ENCODE measurements at places on chromosomes 12 and 14. TPM values are rescaled to one million over a fixed set of nuclear protein-coding genes. Genes with fewer than 3 reads are reported as not detected.
A peak's percentile ranks its signal among the peaks of the same experiment; 100 is the strongest.

Gene RIMKLB
- 8.6 TPM for total RNA-seq

Gene ASIC1
- total RNA-seq, result 14.3 TPM

DNA sequence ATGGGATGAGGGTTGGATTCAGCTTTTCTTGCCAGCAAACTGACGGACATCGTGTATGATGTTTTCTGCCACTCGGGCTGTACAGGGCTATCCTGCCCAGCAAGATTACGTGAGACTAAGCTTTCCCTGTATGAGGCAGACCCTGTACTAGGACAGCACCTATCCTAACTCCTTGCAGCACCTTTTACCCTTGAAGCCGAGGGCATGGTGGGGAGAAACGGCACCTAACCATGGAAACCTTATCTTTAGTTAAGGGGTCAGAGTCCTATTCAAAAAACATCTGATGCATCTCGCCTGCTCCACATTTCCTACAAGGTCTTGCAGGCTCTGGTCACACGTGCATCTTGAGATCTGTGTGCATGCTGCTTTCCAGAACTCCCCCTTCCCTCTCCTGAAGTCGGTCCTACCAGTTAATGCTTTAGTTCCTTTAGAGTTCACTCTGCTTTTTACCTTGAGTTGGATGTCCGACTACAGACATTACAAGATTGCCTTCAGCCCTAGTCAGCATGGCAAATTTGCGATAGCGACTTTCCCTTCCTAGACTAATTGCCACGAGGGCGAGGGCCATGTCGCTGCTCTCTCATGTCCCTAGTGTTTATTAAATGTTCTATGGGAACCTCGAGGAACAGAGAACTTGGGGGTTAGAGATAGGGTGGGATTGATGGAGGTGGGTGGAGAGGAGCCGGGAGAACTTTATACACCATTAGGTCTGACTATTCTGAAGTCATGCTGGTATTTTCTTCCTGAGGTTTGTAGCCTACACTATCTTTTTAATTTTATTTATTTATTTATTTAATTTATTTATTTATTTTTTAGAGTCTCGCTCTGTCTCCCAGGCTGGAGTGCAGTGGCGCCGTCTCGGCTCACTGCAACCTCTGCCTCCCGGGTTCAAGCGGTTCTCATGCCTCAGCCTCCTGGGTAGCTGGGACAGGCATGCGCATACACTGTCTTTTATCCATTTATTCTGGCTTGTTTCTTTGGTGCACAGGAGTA, 6.6 kb downstream of the RAN start:
- DNase-seq, result no peak
- no peak overlapping the region for H3K27ac ChIP-seq
- no peaks in the 10 kb centered on the region for H3K27me3 ChIP-seq
- peaks cover 42% of the 10 kb centered on the region for H3K36me3 ChIP-seq

GRCh38 chr14:58414845-58415244, 12.5 kb downstream of the TIMM9 start:
- no peak for DNase-seq
- H3K36me3 ChIP-seq, result peaks cover 55% of the 10 kb centered on the region
- no peak overlapping the region for H3K27ac ChIP-seq
- H3K27me3 ChIP-seq, result no peaks in the 10 kb centered on the region
- H3K4me3 ChIP-seq, result no peak overlapping the region
- H3K4me1 ChIP-seq, result peaks cover 24% of the 10 kb centered on the region

DNA sequence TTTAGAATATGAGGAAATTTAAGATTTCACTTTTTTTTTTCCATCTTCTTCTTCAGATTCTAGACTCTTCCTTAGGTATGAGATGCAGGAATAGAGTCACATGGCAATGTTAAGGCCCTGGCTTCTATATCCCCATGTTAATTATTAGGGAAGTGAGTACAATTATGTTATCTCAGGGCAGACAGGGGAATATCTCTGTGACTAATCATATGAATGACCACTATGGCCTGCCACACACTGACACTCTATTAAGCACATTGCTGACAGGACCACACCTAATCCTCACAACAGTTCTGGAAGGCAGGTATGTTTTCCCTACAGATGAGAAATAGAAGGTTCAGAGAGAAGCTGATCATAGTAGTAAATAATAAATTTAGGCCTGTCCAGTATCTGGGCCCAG, 69.4 kb upstream of the PTPRQ start:
- no peaks in the 10 kb centered on the region for H3K27me3 ChIP-seq
- H3K4me3 ChIP-seq, result no peak overlapping the region
- no peaks in the 10 kb centered on the region for H3K36me3 ChIP-seq
- H3K27ac ChIP-seq, result no peak overlapping the region
- DNase-seq, result no peak
- no peaks in the 10 kb centered on the region for H3K4me1 ChIP-seq

DNA sequence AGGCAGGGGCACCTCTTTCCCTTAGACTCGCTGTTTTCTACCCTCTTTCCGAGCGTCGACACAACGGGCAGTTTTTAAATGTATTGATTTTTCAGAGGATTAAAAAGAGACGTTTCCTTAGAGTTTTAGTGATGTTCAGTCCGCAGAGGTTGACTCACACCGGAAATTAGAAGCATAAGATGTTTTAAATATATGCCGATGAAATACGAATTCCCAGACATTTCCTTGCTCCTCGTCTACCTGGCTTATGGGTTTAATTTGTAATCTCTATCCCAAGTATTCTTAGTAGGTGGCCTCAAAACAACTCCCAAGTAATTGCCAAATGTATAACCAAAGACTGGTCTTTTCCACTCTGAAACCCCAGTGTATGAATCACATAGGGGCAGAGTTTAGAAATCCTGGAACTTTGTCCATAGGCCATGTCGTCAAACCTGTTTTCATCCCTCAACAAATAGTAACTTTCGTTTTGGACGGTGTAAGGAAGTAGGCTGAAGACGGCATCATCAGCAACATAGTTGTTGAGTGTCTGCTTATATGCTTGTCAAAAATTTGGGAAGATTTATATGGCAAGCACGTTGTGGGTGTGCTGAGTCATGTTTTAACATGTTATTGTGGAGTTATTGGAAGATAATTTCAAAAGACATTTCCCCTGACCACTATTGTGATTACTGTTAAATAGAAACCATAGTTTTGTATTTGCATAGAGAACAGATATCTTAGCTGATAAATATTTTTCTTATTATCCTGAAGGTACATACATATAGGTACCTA, 824 bp downstream of the TBK1 start:
- peak overlapping the region; percentile 93 for H3K4me3 ChIP-seq
- H3K36me3 ChIP-seq, result peaks cover 33% of the 10 kb centered on the region
- peak overlapping the region; percentile 93 for H3K27ac ChIP-seq
- DNase-seq, result no peak
- no peaks in the 10 kb centered on the region for H3K27me3 ChIP-seq
